ENCODE measurements at places on chromosomes 13 and 19.
A peak's percentile ranks its signal among the peaks of the same experiment; 100 is the strongest.

DNA sequence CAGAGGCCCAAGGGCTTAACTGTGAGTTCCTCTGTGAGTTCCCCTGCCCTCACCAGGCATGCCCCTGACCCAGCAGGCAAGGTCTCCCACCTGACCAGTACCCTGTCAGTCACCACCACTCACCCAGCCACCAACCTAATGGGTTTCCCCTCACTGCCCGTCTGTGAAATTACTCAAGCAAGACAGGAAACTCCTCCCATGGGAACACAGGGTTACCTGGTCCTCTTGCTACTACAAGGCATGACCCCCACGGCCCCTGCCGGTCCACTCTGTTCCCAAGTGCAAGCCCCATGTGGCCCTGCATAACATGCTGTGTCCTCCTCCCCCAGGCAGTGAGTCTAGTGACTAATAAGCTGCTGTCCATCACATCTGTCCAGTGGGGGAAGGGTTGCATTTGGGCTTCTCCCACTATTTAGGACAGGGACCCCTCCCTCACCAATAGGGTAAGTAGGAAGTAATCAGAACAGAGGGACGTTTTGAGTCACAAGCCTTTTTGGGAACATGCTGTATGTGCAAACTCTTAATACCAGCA lies 8.0 kb upstream of the DHRS12 start:
- no peak for DNase-seq

- no peak for DNase-seq
These were observed 13.4 kb downstream of the TECR start for GRCh38 chr19:14542711-14543328.

DNA sequence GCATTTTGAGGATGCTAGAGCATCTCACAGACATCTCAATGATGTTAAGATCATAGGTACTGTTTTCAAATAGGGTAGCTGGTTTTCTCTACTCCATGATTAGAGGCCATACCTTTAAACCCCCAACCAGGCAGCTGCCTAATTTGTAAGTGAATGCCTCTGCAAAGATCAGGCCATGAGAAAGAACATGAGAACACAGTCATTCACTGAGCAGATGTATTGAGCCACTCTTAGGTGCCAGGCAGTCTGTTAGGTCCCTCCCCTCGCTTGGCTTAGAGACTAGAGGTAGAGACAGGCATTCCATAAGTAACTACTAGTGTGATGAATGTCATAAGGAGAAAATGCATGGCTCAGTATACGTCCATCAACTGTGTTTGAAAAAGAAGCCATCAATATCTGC lies 410.0 kb downstream of the FGF9 start:
- DNase-seq: no peak

GRCh38 chr13:57286511-57287098 lies 119.6 kb downstream of the PRR20E start:
- DNase-seq: no peak

DNA sequence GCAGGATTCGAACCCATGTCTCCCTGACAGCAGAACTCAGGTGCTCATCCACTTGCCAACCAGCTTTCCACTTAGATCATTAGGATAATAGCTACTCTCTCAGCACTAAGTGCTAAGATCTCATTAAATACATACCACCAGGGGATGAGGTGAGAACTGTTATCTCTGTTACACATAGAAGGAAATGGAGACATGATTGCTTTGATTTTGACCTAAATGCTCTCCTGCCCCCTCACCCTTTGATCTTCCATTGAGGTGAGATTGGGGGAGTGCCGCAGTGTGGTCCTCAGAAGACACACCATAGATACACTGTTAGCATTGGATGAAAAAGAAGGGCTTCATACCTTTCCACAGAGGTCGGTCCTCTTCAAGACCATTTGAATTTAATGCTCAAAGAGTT lies 38.9 kb upstream of the NPAS1 start:
- DNase-seq: no peak

GRCh38 chr19:11507370-11508078 lies 1.9 kb upstream of the ZNF653 start:
- DNase-seq: no peak

GRCh38 chr19:39407660-39408391 lies 1.2 kb downstream of the ZFP36 start:
- no peak for DNase-seq

- DNase-seq: no peak
These were observed 57.5 kb downstream of the URI1 start for GRCh38 chr19:29999490-29999889.

DNA sequence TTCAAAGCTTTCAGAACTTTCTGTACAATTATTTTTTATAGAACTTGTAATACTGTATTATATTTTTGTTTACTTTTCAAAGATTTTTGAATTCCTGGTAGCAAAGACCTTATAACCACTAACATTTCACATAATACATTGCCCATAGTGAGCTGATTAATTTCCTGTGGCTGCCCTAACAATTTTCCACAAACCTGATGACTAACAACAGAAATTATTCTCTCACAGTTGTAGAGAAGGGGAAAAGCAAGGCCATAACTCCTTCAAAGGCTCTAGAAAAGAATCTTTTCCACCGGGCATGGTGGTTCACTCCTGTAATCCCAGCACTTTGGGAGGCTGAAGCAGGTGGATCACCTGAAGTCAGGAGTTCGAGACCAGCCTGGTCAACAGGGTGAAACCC lies 19.1 kb downstream of the KLF12 start:
- no peak for DNase-seq

GRCh38 chr19:5289060-5289990 lies 51.3 kb downstream of the PTPRS start:
- no peak for DNase-seq

- peak; percentile 12 for DNase-seq
These were observed 64.2 kb upstream of the UQCRFS1 start for GRCh38 chr19:29277102-29277501.

DNA sequence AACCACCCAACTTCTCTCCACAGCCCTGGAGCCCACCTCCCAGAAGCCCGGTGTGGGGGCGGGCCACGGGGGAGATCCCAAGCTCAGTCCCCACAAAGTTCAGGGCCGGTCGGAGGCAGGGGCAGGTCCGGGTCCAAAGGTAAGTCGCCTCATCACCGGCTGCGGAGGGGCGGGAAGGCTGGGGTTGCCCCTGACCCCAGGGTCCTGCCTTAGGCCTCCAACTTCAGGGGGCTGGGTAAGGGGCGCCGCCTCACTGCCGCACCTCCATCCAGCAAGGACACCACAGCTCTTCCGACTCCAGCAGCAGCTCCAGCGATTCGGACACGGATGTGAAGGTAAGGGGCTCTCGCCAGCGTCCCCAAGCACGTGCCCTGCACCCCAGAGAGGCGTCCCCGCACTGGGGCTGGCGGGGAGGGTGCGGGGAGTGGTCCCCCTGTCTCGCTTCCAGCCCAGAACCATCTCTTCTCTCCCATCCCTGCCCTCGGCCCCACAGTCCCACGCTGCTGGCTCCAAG lies 358 bp downstream of the C19orf33 start:
- DNase-seq: no peak

DNA sequence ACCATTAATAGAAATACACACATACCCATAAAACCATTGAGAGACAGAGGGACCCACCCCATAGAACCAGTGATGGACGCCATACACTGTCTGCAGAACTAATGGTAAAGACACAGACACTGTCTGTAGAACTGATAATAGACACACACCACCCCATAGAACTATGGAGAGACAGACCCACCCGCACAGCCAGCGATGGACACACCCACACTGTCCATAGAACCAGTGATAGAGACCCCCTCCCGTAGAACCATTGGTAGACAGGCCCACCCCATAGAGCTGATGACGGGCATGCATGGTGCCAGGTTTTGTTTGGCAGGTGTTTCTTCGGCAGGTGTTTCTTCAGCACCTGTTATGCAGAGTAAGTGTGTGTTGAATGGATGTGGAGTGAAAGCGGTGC lies 88.3 kb upstream of the TEX29 start:
- peak; percentile 86 for DNase-seq

DNA sequence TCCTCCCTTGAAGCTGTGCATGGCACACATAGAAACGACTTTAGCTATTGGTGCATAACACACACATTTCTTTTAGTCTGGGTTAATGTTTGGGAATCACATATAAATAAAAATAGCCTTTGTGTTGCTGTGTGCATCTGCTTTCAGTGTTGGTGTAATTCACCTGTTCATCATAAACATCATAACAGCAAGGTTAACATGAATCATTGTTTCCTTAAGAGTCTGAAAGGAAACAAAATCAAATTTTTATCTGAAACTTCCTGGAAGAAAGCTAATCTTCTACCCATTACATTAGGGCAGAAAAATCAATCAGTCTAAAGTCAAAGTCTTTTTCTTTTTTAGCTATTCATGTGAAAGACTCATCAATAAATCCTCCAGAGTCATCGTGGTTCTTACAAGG lies 35.0 kb upstream of the TNFSF11 start:
- DNase-seq: no peak

GRCh38 chr13:97344265-97345175 lies 89.4 kb upstream of the RAP2A start:
- peak; percentile 32 for DNase-seq

GRCh38 chr19:55398200-55398925 lies 9.2 kb downstream of the UBE2S start:
- DNase-seq: no peak

DNA sequence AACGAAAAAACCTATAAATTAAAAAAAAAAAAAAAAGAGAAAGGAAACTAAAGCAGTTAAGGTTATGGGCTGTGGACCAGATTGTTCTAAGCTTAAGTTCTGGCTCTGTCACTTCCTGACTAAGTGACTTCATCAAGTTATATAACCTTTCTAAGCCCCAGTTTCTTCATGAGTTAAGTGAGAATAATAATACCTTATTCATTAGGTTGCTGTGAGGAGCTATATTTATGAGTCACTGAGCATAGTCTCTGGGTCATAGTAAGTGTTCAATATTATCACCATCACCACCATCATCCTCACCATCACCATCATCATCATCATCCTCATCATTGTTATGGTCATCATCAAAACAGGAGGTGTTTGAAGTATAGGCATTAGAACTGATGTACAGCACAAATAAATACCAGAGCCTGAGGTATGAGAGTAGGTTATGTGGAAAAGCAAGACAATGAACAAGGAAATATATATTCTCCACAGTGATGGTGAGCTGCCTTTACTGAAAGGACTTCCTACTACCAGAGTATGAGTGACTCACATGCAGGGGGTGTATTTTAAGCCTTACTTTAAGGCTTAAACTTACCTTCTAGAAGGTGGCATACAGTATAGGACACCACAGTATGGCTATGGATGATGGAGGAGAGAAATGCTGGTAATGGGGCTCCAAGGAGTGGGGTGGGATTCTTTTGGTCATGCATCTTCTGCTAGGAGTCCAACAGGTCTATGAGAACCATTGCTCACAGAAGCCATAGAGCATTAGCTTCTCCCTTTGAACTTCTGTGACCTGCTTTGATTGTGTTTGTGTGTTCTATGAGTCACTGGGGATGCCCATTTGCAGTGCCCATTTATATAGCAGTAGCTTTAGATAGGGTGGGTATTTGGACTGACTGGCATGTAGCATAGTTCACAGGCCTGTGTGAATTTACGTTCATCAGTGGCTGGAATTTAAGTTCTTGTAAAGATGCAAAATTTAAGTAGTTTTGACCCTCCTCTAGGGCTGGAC lies 104.4 kb downstream of the KLF5 start:
- no peak for DNase-seq

- peak; percentile 38 for DNase-seq
These were observed 4.3 kb downstream of the SOX1 start for GRCh38 chr13:112071102-112071722.

DNA sequence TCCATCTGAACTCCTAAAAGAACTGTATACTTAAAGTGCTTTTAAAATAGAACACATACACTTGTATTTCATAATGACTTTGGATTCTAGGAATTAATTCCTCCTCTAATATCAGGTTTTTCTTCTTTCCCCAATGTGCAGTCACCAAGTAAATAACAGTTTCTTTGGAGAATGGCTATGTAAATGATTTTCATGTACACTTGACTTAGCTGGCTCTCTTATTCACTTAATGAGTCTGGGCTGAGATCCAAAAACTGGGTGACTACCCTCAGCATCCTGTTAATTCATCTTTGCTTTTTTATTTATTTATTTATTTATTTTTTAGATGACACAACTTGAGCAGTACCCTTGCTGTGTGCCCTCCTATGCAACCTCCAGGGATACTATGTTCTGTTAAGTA lies 1003.7 kb downstream of the SLITRK1 start:
- peak; percentile 66 for DNase-seq

DNA sequence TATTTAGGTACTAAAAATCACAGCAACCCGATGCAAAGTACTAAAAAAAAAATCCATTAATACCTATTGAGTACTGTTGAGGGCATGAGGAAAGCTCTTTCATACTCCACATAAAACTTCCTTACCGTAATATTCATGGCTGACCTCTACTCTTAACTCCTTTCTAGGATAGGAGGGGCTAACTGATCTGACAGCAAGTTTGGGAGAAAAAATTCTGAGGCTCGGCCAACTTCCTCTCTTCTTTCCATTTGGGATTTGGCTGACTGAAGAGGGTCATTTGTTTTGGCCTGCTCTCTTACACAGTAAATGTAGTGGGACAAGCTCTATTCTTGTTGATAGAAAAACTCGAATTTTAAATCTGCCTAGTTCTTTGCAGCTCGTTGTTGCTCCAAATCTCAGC lies 9.4 kb upstream of the USPL1 start:
- DNase-seq: no peak

GRCh38 chr13:24713022-24713421 lies 32.8 kb downstream of the ATP12A start:
- no peak for DNase-seq

DNA sequence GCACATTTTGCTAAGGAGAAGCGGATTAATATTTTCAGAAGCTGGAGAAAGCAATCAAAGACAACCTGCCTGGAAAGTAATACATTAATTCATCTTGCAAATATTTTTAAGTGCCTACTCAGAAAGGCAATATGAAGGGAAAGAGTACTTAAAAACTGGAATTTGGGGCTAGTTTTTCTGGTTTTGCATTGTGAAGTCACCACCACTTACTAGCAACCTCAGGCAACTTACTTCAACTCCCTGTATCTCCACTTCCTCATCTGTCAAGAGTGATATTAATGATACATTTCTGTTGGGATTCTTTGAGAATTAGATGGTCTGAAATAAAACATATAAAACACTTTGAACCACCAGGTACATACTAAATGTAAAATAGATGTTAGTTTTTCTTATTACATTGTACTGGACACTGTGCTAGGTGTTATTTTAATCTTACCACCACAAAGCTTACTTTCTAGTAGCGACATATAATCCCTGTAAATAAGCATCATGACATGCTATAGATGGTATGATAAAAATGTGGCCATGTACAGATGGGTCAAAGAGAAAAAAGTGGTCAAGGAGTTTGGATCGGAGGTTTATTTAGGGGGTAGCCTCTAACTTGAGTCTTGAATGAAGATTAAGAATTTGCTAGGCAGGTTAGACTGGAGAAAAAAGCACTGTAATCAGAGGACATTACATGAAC lies 101.2 kb downstream of the SPRY2 start:
- no peak for DNase-seq
